ENCODE measurements at places on chromosomes 2 and 18. TPM values are rescaled to one million over a fixed set of nuclear protein-coding genes. Genes with fewer than 3 reads are reported as not detected.

GALNT5 gene
- total RNA-seq = 1.5 TPM

ADGRF3 gene
- 2.1 TPM for total RNA-seq

PRSS56 gene
- total RNA-seq = not detected

NAT8 gene
- total RNA-seq = not detected

TAF1B gene
- 14.9 TPM for total RNA-seq

EVA1A gene
- 35.2 TPM for total RNA-seq

HOXD13 gene
- total RNA-seq = 5.3 TPM

ZNF407 gene
- total RNA-seq = 10.6 TPM

RNASEH1 gene
- 63.5 TPM for total RNA-seq

MCEE gene
- 10.8 TPM for total RNA-seq

C18orf54 gene
- 3.9 TPM for total RNA-seq

LYPD6 gene
- 0.53 TPM for total RNA-seq

DIPK1C gene
- not detected for total RNA-seq

G6PC2 gene
- total RNA-seq = not detected

LTBP1 gene
- 1.2 TPM for total RNA-seq

CNGA3 gene
- not detected for total RNA-seq

CLEC4F gene
- total RNA-seq = not detected

CREG2 gene
- not detected for total RNA-seq

TEKT4 gene
- 0.08 TPM for total RNA-seq

NT5DC4 gene
- not detected for total RNA-seq

NAPG gene
- total RNA-seq = 19.5 TPM

ONECUT2 gene
- total RNA-seq = 0.15 TPM

DOK6 gene
- total RNA-seq = 2.3 TPM

AOX1 gene
- 3.1 TPM for total RNA-seq

CCDC141 gene
- total RNA-seq = under 0.01 TPM

UGT1A3 gene
- not detected for total RNA-seq

FEZ2 gene
- 45.4 TPM for total RNA-seq

INPP5D gene
- 0.72 TPM for total RNA-seq

HOXD3 gene
- 0.90 TPM for total RNA-seq

CD207 gene
- 0.11 TPM for total RNA-seq
